Sciatic nerve (tissue), 2 donors: ENCODE measurements at places on chromosomes 7 and 10. TPM values are rescaled to one million over a fixed set of nuclear protein-coding genes. Genes with fewer than 3 reads are reported as not detected.

DNA sequence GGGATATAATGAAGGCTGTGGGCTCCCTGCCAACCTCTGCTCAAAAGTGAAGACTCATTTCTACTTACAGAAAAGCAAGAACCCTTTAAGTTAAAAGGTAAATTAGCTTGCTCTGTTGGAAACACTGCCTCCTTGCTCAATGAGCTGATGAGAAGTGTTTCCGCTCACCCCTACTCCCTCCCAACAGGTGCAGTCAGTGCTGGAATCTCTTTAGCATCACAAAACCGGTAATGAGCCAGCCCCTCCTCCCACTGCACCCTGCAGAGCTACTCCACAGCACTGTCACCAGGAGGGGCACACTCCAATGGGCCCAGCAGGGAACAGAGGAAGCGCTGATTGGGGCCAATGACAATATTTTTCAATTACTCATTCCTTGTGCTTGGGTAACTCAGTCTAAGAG, 262.5 kb downstream of the TCERG1L start:
- DNase-seq: no peak

GRCh38 chr7:73606801-73607691, 17.3 kb downstream of the MLXIPL start:
- DNase-seq: peak; percentile 77

DNA sequence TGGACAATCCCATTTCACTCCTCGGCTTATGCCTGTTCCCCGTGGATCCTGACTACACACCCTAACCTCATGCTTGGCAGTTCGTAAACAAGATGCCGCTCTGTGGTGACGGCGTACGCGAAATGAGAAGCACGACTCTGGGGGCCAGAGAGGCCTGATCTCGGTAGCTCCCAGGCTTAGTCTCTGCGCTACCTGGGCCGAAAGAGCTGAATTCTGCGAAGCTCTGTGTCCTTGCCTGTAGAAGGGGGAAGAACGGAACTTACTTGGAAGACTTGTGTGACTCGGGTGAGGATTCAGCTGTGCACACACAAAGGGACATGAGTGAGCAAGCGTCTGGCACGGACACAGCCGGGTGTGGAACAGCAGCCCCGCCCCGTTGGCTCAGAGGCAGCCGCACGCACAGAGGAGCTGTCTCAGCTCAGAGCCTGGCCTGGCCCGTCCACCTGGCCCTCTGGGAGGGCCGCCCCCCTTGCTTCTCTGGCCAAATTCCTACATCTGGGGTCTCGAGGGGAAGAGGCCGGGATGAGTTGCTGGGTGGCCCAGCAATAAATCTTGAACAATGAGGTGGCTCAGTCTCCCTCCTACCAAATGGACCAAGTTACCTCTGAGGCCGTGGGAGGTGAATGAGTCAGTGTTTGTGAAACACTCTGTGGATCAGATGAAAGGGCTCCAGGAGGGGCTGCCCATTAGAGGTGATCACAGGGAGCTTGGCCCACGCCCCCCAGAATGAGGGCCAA, 83.8 kb downstream of the PDGFA start:
- DNase-seq: no peak

- DNase-seq: no peak
Measured at GRCh38 chr10:10053051-10053450, 964.6 kb upstream of the CELF2 start.

- DNase-seq: no peak
Measured at GRCh38 chr10:81065474-81065873, 527.8 kb downstream of the SH2D4B start.

Gene VOPP1
- 66.2 TPM for total RNA-seq

Gene ZNF425
- 3.2 TPM for total RNA-seq

Gene PKD2L1
- total RNA-seq: not detected
